T-helper 17 cell (primary cell): ENCODE measurements at places on chromosomes 7 and 10. TPM values are rescaled to one million over a fixed set of nuclear protein-coding genes. Genes with fewer than 3 reads are reported as not detected.

DNA sequence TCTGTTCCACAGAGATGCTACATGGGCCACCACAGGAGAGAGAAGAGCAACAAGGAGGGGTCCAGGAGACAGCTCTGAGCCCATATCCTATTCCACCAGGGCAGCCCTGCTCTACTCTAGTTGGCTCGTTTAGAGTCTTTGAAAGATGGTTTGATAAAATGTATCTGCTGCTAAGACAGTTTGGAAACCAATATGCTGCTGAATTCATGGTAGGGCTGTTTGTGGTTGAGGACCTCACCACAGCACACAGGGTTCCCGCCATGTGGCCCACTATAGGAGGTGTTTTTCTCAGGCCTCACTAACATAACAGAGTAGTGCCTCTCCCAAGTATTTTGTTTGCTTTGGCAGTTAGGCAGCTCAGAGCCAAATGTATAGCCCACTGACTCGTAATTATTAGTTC is 35.8 kb upstream of the ZC3HAV1L start:
- no peak for DNase-seq
- peaks cover 8% of the 10 kb centered on the region for H3K36me3 ChIP-seq
- H3K4me1 ChIP-seq = peaks cover 38% of the 10 kb centered on the region
- peak overlapping the region; percentile 82 for H3K4me3 ChIP-seq
- no peaks in the 10 kb centered on the region for H3K27me3 ChIP-seq
- peak overlapping the region; percentile 93 for H3K27ac ChIP-seq

GRCh38 chr7:127638197-127638596 is 13.8 kb upstream of the SND1 start:
- H3K27me3 ChIP-seq = peaks cover 71% of the 10 kb centered on the region
- no peaks in the 10 kb centered on the region for H3K4me1 ChIP-seq
- H3K36me3 ChIP-seq = peaks cover 6% of the 10 kb centered on the region
- no peak overlapping the region for H3K27ac ChIP-seq

- H3K4me3 ChIP-seq = no peak overlapping the region
- DNase-seq = no peak
- peaks cover 33% of the 10 kb centered on the region for H3K27me3 ChIP-seq
- no peaks in the 10 kb centered on the region for H3K4me1 ChIP-seq
- H3K27ac ChIP-seq = no peak overlapping the region
Measured at GRCh38 chr7:104267701-104268368, 60.0 kb upstream of the ORC5 start.

DNA sequence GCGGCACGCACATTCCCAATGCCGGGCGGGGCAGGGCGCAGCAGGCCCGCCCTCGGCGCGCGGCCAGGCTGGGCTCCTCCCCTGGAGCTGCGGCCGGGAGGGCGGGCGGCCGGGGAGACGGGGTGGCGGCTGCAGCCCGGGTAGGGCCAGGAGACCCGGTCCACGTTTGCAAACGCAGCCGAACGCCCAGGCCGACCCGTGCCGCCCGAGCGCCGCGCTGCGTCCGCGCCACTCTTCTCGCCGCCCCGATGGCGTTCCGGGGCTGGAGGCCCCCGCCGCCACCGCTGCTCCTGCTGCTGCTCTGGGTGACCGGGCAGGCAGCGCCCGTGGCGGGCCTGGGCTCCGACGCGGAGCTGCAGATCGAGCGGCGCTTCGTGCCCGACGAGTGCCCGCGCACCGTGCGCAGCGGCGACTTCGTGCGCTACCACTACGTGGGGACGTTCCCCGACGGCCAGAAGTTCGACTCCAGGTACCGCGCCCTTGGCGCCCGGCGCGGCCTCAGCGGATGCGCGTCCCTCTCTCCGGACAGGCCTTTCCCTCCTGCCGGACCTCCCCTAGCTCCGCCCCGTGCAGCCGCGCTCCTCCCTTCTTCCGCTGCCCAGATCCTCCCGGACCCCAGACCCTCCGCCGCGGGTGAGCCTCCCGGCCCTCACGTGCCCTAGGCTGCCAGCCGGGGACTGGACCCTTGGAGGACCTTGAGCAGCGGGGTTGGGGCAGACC is at the start of gene FKBP9:
FKBP9 (plus strand) TSS at position 115 of the 720 bp plus-strand sequence; CDS start at position 249, 134 bp downstream.
- no peak for DNase-seq
- peaks cover 3% of the 10 kb centered on the region for H3K36me3 ChIP-seq
- peak within 1 kb of the TSS; percentile 86 for H3K4me3 ChIP-seq
- H3K27ac ChIP-seq = no peak within 1 kb of the TSS
- H3K4me1 ChIP-seq = peaks cover 3% of the 10 kb centered on the region
- H3K27me3 ChIP-seq = peaks cover 34% of the 10 kb centered on the region

- DNase-seq = no peak
- H3K4me3 ChIP-seq = no peak overlapping the region
- peak overlapping the region; percentile 19 for H3K27ac ChIP-seq
Measured at GRCh38 chr10:67936416-67936815, 52.0 kb downstream of the SIRT1 start.

- H3K4me1 ChIP-seq = peaks cover 3% of the 10 kb centered on the region
- DNase-seq = peak; percentile 39
- no peak overlapping the region for H3K4me3 ChIP-seq
- peaks cover 2% of the 10 kb centered on the region for H3K36me3 ChIP-seq
- peaks cover 66% of the 10 kb centered on the region for H3K27me3 ChIP-seq
- no peak overlapping the region for H3K27ac ChIP-seq
Measured at GRCh38 chr7:101058355-101058754, 26.9 kb upstream of the TRIM56 start.

DNA sequence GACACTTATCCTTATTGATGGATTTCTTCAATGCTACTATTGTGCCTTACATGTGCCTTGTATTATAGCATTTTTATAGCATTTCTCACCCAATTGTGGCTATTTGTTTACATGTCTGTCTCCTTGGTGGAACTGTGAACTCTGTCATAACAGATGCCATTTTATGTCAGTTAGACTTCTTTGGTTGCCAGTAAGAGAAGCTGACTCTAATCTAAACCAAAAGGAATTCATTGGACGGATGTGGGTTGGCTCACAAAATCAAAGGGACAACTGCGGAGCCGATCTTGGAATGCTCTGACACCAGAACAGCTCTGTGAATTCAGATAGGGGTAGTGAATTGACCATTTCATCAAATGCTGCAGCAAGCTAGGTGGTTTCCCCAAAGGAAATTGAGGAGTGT is 15.0 kb downstream of the GARIN1A start:
- peaks cover 7% of the 10 kb centered on the region for H3K36me3 ChIP-seq
- H3K27ac ChIP-seq = no peak overlapping the region
- peaks cover 3% of the 10 kb centered on the region for H3K4me1 ChIP-seq

DNA sequence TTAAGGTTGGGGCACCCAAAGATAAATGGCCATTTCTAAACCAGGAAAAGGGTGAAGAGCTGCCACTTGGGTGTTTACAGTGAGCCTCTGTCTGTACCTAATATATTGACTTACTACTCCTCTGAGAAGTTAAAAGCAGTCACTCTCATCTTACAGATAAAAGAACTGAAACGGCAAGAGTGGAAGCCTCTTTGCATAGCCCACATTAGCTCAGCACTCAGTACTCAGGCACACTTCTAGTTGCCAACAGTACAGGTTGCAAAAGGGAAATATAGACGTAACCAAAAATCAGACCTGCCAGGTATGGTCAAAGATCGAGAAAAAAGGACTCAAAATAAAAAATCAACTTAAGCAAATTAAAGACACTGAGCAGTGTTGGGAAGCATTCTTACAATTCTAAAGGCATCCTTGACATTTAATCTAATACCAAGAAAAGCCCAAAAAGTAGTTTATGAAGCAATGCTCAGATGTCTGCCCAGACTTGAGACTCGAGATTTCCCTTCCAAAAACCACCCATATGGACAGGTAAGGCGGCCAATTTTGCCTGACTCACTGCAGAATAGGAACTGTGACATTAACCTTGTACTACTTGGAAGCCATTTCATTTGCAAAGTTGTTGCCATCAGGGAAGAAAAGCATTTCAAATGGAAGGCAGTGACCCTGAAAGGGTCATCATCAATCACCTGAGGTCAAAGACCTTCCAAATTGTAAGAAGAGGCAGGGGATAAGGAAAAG is 139.3 kb downstream of the SLC25A13 start:
- no peaks in the 10 kb centered on the region for H3K27me3 ChIP-seq
- H3K4me3 ChIP-seq = no peak overlapping the region
- no peaks in the 10 kb centered on the region for H3K4me1 ChIP-seq
- DNase-seq = no peak
- H3K27ac ChIP-seq = no peak overlapping the region

- H3K27me3 ChIP-seq = peaks cover 16% of the 10 kb centered on the region
- DNase-seq = no peak
- H3K27ac ChIP-seq = no peak overlapping the region
- no peaks in the 10 kb centered on the region for H3K4me1 ChIP-seq
- no peak overlapping the region for H3K4me3 ChIP-seq
Measured at GRCh38 chr10:18209241-18209640, 69.0 kb downstream of the CACNB2 start.

- peak overlapping the region; percentile 95 for H3K27ac ChIP-seq
- no peak for DNase-seq
- H3K36me3 ChIP-seq = peaks cover 13% of the 10 kb centered on the region
Measured at GRCh38 chr10:104258209-104258608, 3.5 kb downstream of the GSTO1 start.

The HOXA3 gene
- not detected for total RNA-seq

The GOLGA7B gene
- 9.6 TPM for total RNA-seq

The ABCB1 gene
- 26.1 TPM for total RNA-seq

The NODAL gene
- not detected for total RNA-seq

The SOSTDC1 gene
- total RNA-seq = not detected

The SUMF2 gene
- 113 TPM for total RNA-seq

The AZGP1 gene
- total RNA-seq = not detected

The LRRC61 gene
- 6.9 TPM for total RNA-seq

The ERVW-1 gene
- total RNA-seq = not detected
